ENCODE measurements at places on chromosomes 3 and 15.

GRCh38 chr15:63004211-63004610 is 38.3 kb upstream of the TPM1 start:
- no peak for DNase-seq

GRCh38 chr3:23776352-23776891 is 29.3 kb upstream of the UBE2E1 start:
- DNase-seq, result no peak

- DNase-seq, result no peak
These were observed 199.4 kb downstream of the KCNH8 start for GRCh38 chr3:19347671-19348070.

DNA sequence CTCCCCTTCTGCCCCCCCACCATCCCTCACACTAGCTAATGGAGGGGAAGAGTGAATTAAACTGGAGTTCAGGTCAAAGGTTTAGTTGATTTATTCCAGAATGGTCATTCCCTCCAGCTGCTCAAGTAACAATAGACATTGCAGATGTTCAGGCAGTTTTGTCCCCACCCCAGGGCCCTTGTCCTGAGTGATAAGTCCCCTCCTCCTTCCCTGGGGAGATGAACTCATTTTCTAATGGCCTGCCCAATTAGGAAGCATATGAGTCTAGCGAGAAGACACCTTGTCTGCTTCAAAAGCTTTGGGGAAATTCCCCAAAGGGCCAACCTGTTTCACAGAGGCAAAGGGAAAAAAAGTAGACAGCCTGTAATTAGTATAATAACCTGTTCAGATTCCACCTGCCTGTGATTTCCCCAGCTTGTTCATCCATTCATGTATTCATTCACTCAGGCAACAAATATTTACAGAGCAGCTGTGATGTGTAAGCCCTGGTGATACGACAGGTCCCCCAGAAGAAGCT is 165.3 kb downstream of the SHQ1 start:
- no peak for DNase-seq

GRCh38 chr15:73048624-73049295 is 3.5 kb upstream of the NEO1 start:
- no peak for DNase-seq

DNA sequence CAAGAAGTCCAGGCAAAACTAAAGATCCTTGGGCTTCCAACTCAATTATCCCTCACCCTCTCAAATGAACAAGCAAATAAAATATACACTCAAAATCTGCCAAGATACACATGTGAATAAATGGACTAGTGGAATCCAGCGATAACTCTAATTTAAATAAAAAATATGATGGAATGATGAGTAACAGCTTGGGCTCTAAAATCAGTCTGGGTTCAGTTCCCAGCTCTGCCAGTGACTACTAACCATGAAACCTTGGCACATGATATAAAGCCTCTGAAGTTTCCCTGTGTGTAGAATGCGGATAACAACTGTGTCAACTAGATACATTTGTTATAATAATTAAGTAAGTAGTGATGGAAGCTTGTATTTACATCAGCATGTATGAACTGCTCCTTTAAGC is 81.3 kb downstream of the CADPS start:
- no peak for DNase-seq
